ENCODE measurements at places on chromosomes 16 and 17. TPM values are rescaled to one million over a fixed set of nuclear protein-coding genes. Genes with fewer than 3 reads are reported as not detected.

GRCh38 chr16:19691161-19691711, 26.8 kb downstream of the KNOP1 start:
- H3K27ac ChIP-seq: no peak overlapping the region
- no peak for DNase-seq
- H3K27me3 ChIP-seq: no peaks in the 10 kb centered on the region
- H3K36me3 ChIP-seq: peaks cover 8% of the 10 kb centered on the region
- H3K4me3 ChIP-seq: no peak overlapping the region

Gene C16orf54
- total RNA-seq: 146 TPM

Gene EVI2B
- total RNA-seq: 98.9 TPM

GRCh38 chr16:2271848-2272461, 4.0 kb upstream of the RNPS1 start:
- DNase-seq: no peak
- H3K27me3 ChIP-seq: no peaks in the 10 kb centered on the region
- no peaks in the 10 kb centered on the region for H3K36me3 ChIP-seq
- H3K27ac ChIP-seq: no peak overlapping the region
- H3K4me1 ChIP-seq: peaks cover 23% of the 10 kb centered on the region

DNA sequence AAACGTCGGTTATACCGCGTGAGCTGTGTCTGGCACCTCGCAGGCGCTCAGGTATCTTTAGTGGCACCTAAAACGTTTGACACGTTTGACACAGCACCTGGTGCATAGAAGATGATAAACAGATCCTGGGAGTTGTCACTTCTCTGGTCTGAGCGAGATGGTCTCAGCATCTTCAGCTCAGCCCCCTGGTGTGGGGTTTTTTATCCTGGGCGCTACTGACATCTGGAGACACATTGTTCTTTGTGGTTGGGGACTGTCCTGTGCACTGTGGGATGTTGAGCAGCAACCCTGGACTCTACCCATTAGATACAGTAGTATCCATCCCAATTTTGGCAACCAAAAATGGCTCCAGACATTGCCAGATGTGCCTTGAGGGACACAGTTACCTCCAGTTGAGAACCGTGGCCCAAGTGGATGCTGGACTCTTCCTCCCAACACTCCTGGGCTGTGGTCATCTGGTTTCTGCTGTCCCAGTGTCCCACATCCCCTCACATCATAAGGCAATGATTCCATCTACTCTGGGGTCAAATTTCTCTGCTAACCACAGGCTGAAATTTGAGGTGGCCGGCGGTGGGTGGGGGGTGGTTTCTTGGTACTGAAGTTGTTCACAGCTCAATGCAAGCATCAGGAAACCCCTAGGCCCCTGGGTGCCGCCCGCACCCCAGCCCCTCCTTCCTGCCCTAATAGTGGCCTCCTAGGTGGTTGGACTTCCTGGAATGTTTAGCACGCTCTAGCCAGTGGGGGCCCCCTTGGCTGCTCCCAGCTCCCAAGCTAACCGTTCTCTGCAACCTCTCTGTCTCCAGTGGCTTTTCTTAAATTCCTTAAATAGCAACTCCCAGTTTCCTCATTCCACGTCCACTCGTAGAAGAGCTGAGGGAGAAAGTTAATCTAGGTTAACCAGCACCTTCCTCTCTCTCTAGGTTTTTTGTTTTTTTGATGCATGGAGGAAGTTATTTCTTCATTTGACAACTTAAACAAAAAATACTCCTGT, 124.8 kb downstream of the ABCC1 start:
- no peak for DNase-seq
- peak overlapping the region; percentile 28 for H3K27ac ChIP-seq
- H3K27me3 ChIP-seq: no peaks in the 10 kb centered on the region

- no peaks in the 10 kb centered on the region for H3K36me3 ChIP-seq
- H3K4me3 ChIP-seq: no peak overlapping the region
- no peak overlapping the region for H3K27ac ChIP-seq
- DNase-seq: no peak
- no peaks in the 10 kb centered on the region for H3K4me1 ChIP-seq
These were observed 786 bp downstream of the TMC7 start for GRCh38 chr16:18984435-18985005.

Gene KRTAP4-4
- total RNA-seq: not detected

Gene KRTAP4-5
- total RNA-seq: not detected

Data from natural killer cell (primary cell).